Naive thymus-derived CD8-positive, alpha-beta T cell (primary cell): ENCODE measurements at places on chromosomes 4 and X.
A peak's percentile ranks its signal among the peaks of the same experiment; 100 is the strongest.

DNA sequence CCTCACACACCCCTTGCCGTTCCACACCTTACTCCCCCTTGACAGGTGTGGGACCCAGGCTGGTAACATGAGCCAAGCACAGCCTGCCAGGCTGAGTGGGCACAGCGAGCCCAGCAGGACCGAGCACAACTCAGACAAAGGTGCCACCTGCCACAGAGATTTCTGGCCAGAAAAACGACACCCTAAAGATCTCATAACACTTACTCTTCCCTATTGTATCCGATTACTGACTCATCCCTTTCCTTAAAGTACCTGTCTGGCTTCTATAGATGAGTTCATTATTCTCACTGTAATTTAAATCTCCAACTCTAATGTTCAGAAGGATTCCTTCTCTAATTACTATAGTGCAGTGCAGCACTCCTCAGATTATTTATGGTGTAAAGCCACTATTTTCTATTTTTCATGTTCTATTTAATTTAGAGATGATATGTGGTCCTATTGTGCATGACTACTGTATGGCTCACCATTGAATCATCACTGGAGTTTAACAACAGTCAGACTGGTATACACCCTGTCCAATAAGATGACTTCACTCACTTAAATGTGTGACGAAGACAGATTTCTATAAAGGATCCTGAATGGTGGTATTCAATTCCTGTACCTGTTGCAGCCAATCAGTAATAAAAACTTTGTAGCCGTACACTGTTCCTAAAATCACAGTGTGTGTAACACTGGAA, 7.6 kb upstream of the SYTL5 start:
- DNase-seq, result no peak

- no peak for DNase-seq
Measured at GRCh38 chr4:137694138-137694537, 161.8 kb upstream of the PCDH18 start.

DNA sequence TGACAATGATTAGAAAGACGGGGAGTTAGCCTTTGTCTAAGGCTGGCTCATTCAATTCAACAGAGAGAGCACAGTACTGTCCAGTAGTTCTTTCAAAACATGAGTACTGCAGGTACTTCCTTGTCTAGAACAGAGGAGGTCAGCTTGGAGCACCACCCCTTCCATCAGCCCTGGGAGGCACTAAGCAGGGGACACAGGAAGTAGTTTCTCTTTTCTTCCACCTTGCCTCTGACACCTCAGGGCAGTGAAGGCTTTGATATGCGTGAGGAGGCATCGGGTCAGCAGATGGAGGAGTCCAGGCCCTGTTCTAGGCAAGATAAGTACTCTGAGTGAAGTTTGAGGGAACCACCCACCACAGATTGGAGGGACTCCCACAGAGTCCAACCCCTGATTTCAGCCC, 33.1 kb downstream of the MAGEB10 start:
- no peak for DNase-seq

DNA sequence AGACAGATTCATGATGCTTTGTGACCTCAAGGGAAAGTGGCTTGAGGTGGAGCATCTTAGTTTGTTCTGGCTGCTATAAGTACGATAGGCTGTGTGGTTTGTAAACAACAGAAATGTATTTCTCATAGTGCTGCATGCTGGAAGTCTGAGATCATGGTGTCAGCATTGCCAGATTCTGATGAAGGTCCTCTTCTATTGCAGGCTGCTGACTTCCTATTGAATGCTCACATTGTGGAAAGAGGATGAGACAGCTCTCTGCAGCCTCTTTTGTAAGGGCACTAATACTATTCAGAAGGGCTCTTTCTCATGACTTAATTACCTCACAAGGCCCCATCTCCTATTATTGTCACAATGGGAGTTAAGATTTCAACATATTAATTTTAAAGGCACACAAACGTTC, 1674.0 kb upstream of the PCDH7 start:
- DNase-seq, result no peak

- DNase-seq, result no peak
Measured at GRCh38 chrX:119419146-119419545, 20.0 kb downstream of the SLC25A43 start.

DNA sequence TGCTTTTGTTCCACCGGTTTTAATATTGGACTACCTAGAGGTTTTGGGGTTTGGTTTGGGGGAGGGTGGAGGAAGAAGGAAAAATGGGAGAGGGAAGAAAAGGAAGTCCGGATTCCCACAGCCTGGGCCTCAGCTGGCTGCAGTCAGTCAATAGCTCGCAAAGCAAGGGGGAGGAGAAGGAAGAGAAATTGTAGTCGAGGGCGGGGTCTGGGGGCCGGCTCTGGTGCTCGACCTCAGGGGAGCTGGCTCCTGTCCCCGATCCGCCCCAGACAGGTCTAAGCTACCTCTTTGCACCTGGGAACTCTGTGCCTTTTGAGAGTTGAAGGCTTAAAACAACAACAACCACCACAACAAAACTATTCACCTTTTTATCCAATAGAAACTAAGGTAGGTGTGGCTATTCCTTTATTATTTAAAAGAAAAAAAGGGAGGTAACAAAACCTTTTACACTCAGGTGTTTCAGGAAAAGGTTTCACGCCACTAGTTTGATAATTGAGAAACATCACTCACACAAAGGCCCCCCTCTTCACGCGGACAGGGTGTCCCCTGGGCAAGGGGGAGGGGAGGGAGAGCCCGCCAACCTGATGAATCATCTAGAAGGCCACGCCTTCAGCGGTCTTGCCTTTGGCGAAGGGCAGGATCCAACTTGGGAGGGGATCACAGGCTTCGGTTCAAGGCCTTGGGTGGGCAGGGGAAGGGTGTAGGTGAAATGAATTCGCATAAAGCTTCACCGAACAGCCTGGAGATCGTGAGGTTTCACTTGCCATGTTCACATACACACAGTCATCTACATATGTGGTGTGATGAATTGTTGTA, 1.6 kb upstream of the LNX1 start:
- DNase-seq, result no peak

DNA sequence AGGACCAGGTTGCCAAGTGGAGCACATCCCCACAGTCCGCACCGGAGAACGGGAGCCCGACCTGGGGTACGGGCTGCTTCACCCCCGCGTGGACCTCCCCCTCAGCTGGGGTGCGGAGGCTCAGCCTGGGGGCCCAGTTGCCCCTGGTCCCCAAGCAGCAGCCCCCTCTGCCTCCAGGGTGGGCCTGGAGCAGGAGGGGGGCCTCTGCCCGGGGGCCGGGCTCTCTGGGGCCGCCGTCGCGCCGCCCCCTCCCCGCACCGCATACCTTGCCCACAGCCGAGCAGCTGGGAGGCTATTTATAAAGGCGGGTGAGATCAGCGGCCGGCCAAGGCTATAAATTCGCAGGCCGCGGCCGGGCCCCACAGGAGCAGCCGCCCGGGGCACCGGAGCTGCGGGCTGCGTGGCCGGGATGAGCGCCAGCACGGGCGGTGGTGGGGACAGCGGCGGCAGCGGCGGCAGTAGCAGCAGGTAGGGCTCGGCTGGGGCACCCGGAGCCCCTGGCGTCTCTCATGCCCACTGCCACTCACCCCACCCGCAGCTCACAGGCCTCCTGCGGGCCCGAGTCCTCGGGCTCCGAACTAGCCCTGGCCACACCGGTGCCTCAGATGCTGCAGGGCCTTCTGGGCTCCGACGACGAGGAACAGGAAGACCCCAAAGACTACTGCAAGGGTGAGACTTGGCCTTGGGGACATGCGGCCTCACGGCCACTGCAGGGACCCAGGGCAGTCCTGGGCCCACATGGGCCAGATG, at the start of gene SRPK3:
SRPK3 (plus strand) TSS at position 364 of the 750 bp plus-strand sequence; CDS start at position 410, 46 bp downstream.
- DNase-seq, result no peak

DNA sequence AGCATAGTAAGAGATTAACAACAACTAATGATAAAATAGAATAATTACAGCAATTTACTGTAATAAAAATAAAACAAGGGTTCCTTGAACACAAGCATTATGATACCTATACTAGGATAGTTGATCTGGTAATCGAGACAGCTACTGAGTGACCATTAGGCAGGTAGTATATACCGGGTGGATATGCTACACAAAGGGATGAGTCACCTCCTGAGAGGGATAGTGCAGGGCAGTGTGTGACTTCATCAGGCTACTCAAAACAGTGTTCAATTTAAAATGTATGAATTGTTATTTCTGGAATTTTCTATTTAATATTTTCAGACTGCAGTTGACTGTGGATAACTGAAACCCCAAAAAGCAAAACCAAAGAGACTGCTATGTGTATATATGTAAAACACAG, 9.7 kb upstream of the ANTXR2 start:
- no peak for DNase-seq

DNA sequence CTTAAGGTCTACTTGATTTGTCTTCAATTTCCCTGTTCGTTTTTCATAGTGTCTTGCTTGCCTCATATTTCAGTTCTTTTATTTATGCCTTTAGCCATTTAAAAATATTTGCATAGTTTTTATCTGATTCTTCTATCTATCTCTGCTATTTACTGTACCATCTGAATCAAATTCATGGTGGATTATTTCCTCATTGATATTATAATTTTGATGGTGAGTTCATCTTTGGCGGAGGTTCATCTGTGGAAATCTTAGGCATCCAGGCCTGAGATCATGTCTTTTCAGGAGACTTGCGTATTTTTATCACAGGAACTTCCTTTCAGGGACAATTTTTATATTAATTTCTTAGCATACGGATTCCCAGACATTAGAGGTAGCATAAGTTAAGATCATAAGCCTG, 275.2 kb downstream of the STPG2 start:
- DNase-seq, result no peak

DNA sequence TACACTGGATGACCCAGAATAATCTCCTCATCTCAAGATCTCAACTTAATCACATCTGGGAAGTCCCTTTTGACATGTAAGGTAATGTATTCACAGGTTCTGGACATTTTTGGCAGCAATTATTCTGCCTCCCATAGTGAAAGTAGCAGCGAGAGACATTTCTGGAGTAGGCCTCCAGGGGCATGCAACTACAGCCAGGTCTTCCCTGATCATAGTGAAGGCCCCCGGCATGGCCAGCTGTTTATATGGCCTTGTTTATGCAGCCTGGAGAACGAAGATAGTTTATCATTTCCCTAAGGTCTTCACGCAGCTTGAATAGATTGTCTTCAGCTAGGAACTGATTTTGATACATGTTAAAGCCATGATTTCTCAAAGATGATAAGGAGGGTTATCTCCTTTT, 139.9 kb downstream of the RNF150 start:
- no peak for DNase-seq

DNA sequence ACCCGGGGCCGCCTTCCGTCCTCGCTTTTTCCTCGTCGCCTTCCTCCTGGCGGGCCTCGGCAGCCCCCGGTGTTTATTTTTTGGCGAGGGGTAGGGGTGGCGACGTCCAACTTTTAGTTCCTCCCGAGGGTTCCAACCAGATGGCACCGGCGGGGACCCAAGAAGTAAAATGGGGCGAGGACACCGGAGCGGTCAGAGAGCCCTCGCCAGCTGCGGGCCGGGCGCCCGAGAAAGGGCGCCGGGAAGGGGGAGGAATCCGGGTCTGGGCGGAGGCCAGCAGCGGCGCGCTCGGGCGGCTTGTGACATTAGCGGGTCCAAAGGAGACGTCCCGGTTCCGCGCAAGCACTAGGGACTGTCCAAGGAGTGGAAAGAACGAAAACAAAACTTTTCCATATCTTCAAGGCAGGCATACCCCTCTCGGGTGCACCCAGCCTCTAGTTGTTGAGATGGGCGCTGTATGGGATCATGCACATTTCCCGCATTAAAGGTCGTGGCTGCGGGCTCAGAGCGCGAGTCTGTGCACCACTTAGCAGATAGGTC, 691 bp upstream of the USP46 start:
- no peak for DNase-seq

DNA sequence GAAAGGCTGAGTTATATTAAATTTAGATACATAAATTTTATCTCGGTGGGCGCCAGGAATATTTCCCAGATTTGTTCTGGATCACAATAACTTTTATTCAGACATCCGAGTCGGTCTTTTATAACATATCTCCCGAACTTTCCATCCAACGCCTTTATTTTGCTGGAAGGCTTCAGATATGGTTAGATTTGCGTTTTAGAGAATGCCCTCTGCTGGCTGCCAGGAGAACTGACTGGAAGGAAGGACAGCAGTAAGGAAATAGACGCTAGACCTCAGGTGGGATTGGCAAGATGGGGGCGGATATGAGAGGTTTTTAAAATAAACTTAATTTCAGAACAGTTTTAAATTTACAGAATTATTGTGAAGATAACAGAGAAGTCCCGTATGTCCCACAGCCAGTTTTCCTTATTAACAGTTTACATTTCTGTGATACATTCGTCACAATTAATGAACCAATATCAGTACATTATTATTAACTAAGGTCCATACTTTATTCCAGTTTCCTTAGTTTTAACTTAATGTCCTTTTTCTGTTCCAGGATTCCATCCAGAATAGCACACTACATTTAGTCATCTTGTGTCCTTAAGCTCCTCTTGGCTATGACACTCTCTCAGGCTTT, 4.6 kb upstream of the KANTR start:
- DNase-seq, result peak; percentile 53

DNA sequence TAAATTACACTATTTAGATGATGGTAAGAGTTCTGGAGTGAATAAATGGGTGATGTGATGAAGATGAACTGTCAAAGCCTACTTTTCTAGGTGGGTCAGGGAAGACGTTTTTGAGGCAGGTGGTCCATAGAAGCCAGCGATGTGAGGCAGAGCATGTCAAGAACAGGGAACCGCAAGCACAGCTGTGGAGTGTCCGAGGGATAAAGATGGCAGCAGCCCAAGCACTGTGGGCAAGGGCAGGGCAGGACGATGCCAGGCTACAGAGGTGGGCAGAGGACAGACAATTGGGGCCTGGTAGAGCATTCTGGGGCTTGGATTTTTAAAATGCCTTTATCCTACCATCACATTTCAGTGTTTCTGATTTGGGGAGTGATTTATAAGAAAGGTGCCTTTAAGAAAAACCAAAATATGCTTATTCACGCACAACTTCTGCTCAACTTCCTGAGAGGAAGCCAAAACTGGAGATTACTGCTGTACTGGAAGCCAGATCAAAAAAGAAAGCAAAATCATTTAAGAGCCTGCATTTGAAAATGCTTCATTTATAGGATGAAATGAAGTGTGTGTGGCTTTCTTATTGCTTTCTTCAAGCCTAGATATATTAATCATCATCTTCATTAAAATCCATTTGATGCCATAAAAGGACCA, 119.0 kb upstream of the WDR17 start:
- DNase-seq, result no peak

DNA sequence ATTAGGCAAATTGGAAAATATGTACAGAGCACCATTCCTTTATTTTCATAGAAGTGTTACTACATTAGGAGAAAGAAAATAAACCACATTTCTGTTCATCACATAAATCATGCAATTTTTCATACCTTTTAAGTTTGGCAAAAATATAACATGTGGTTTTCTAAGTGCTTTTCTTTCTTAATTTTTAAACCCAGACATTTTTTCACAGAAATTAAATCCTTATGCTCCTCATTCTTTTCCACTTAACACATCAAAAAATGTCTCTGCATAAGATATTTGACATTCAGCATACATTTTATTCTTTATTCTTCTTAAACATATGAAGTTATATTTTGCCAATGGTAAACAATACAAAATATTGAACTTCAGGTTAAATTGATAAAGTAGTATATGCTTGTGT, 826.6 kb upstream of the SLIT2 start:
- no peak for DNase-seq
